Immature natural killer cell (primary cell): ENCODE measurements at places on chromosomes 11 and 22. TPM values are rescaled to one million over a fixed set of nuclear protein-coding genes. Genes with fewer than 3 reads are reported as not detected.

GRCh38 chr22:46750863-46751443 is 11.5 kb upstream of the TBC1D22A start:
- no peak for DNase-seq

DNA sequence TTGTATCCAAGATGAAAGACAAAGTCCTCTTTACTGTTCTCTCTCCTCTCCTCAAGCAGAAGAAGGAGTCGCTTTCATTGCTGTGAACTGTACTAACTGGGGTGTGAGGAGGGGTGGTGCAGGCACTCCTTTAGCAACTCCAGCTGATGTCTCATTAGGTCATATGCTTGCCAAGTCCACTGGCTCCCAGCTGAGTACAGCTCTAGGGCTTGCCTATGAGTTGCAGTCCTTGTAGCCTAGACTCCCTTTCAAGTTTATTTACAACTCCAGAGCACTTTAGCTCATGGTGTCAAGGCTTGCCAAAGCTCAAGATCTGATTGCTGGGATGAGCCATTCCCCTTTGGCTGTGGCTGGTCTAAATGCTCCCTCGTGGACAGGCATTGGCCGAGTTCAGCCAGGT is 55.1 kb upstream of the PDGFD start:
- DNase-seq: no peak

Gene MOGAT2
- not detected for polyA plus RNA-seq

DNA sequence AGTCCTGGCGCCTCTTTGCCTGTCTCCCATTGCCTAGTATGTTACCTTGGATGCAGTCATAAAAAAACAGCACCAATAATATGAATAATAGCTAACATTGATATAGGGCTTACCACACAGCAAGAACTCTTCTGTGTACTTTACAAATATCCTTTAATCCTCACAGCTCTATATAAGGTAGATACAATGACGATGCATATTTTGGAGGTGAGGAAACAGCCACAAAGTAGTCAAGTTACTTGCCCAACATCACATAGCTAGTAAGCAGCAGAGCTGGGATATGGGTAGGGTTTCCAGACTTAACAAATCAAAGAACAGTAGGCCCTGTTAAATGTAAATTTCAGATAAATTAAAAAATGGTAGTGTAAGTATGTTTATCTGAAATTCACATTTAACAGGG is 128.8 kb downstream of the ST3GAL4 start:
- no peak for DNase-seq

- no peak for DNase-seq
These were observed 384.8 kb downstream of the MN1 start for GRCh38 chr22:27416511-27417420.

Gene CTSC
- polyA plus RNA-seq: 389 TPM

GRCh38 chr11:45481026-45481425 is 184.4 kb downstream of the CHST1 start:
- no peak for DNase-seq

DNA sequence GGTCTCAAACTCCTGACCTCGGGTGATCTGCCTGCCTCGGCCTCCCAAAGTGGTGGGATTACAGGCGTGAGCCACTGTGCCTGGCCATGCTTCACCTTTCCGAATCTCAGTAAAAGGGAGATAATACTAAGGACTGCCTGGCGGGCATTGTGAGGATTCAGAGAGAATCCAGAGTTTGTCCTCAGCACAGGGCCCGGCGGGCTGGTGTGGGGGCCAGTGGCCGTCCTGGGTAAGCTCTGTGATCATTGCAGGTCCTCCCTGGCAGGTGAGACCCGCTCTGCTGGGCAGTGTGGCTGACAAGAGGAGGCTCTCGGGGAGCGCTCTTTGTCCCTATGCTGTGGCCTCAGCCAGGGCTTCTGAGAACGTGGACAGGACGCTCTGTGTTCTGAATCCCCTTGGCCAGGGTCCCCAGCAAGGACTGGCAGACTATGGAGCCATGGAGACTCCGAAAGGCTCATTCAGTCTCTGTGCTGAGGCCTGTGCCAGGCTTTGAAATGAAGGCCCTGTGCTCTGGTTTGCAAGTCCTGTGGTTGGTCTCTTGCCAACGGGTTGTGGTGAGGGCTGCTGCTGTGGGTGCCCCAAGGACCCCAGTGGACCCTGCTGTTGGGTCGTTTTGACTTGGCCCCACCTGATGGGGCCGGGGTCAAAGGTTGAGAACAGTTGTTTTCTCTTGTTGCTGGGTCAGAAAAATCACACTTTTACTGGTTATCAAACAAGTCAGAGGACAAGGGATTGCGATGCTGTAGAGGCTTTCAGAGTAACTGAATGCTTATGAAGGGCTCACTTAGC is 2.1 kb downstream of the TPCN2 start:
- no peak for DNase-seq

DNA sequence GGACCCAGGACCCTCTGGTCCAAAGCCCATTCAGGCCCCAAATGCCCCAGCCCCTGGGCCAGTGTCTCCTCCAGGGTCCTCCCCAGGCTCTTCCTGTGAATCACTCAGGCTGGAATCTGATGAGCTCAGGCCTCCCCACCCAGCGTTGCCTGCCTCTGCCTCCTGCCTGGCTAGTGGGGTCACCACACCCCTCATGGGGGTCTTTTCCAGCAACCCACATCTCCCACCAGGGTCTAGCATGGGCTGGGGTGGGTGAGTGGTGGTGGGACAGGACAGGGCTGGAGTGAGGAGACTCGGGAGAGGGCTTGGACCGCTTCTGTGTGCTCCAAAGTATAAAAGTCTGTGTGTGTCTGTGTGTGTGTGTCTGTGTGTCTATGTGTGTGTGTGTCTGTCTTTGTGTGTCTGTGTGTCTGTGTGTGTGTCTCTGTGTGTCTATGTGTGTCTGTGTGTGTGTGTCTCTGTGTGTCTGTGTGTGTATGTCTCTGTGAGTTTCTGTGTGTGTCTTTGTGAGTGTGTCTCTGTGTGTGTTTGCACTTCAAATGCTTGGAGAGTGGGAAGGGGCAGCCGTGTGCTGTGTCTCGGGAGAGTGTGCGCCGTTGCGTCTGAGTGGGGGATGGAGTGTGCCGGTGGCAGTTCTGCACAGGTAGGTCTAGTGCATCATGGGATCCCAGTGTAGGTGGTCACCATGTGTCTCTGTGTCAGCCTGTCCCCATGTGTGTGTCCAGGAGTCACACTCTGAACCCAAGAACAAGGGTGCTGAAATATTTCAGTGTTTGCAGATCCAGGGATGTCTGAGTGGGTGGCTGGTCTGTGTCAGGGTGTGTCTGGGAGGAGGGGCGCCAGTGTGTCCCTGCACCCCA is 8.8 kb downstream of the RIN1 start:
- DNase-seq: no peak

- DNase-seq: no peak
These were observed 306.8 kb downstream of the MN1 start for GRCh38 chr22:27494785-27495184.

Gene TEX12
- 0.78 TPM for polyA plus RNA-seq

- DNase-seq: no peak
These were observed 1.7 kb downstream of the ESRRA start for GRCh38 chr11:64306876-64307622.

DNA sequence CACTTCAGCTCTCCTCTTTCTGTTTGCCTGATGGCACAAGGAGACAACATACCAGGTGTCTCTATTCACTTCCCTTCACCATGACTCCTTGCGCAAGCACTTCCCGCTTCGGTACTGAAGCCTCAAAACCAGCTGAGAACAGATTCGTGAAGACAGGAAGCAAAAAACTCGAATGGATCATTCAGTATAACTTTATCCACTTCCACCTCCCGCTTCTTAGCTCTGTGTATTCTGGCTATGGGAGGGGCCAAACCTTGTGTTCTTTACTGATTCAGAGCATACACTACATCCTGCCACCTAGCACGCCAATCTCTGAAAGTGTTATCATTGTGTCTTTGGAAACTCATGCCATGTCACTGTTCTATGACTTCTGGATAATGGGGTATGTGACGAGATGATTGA is 62.2 kb upstream of the ADA2 start:
- no peak for DNase-seq

Gene AIFM3
- polyA plus RNA-seq: not detected

GRCh38 chr11:80473562-80473961 is 1032.7 kb upstream of the TENM4 start:
- DNase-seq: no peak
